ENCODE measurements at places on chromosomes 16 and 17.

- DNase-seq, result no peak
Measured at GRCh38 chr17:76232342-76232741, 8.0 kb downstream of the RNF157 start.

GRCh38 chr17:11002417-11002816, 164.5 kb upstream of the PIRT start:
- no peak for DNase-seq

- no peak for DNase-seq
Measured at GRCh38 chr17:66691644-66692420, 143.1 kb upstream of the CACNG5 start.

DNA sequence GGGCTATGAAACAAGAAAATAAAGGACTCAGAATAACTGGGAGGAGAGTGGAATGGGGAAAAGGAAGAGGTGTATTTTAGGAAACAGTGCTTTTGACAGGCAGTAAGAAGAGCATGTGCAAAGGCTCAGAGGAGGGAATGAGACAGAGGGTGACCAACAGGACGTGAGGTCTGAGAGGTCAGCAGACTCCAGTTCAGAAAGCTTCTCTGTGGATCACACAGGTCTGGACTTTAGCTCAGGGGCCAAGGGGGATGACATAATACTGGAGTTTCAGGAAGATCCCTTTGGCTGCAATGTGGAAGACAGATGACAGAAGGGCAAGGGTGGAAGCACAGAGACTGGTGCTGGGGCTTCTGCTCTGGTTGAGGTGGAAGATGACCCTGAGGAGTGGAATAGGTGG, 489.9 kb upstream of the CDH5 start:
- no peak for DNase-seq

GRCh38 chr16:73183611-73184092, 135.7 kb upstream of the ZFHX3 start:
- no peak for DNase-seq

- no peak for DNase-seq
Measured at GRCh38 chr16:89410794-89411309, 79.5 kb downstream of the ANKRD11 start.

- no peak for DNase-seq
Measured at GRCh38 chr16:30147843-30148510, 25.0 kb upstream of the MAPK3 start.

GRCh38 chr17:22453181-22453580, 760.9 kb downstream of the KCNJ18 start:
- DNase-seq, result no peak

DNA sequence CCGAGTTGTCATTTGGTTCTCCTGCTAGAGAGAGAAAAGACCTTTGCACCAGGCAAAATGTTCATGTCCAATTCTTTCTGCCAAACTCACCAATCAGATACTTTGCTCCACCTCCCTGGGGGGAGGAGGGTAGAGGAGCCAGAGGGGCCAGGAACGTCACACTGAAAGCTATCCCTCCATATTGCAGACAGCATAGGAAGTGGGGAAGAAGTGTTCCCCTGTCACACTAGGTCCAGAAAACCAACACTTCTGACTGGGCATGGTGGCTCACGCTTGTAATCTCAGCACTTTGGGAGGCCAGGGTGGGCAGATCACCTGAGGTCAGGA, 9.5 kb downstream of the HSD17B2 start:
- DNase-seq, result no peak

GRCh38 chr16:75244844-75245758, 6.3 kb downstream of the BCAR1 start:
- no peak for DNase-seq

DNA sequence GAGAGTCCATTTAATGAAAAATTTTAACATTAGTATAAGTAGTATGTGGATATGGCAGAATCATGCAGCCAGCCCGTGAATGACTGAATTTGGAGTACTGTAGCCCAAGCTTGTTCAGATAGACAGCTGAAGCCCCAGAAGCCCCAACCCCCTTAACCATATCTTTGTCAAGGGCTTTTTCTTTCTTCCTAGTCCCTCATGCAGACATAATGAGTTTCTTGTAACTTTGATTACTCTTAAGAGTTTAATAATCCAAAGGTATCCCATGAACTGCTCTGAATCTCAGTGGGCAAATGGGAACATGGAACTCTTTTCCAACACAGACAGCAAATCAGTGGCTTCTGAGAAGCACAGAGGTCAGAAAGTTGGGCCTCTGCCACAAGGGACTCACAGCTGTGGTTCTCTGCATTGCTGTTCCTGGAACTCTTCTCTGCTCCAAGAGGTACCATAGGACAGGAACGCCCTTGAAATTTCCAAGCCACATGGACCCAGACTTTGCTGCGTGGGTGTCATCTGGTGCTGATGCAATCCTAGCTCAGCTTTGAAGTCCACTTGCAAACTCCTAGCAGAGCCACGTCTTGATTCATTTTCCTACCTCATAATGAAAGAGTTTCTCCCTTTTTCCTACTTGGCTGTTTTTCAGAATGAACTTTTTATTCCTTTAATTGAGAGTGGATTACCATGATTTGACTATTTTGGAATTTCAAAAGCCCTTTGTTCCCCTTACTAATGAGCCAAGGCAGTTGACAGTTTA, 18.1 kb downstream of the LYRM1 start:
- DNase-seq, result no peak
